ENCODE measurements at places on chromosomes 13 and 19.

GRCh38 chr13:44752164-44752563 is 176.0 kb upstream of the TSC22D1 start:
- DNase-seq = no peak

DNA sequence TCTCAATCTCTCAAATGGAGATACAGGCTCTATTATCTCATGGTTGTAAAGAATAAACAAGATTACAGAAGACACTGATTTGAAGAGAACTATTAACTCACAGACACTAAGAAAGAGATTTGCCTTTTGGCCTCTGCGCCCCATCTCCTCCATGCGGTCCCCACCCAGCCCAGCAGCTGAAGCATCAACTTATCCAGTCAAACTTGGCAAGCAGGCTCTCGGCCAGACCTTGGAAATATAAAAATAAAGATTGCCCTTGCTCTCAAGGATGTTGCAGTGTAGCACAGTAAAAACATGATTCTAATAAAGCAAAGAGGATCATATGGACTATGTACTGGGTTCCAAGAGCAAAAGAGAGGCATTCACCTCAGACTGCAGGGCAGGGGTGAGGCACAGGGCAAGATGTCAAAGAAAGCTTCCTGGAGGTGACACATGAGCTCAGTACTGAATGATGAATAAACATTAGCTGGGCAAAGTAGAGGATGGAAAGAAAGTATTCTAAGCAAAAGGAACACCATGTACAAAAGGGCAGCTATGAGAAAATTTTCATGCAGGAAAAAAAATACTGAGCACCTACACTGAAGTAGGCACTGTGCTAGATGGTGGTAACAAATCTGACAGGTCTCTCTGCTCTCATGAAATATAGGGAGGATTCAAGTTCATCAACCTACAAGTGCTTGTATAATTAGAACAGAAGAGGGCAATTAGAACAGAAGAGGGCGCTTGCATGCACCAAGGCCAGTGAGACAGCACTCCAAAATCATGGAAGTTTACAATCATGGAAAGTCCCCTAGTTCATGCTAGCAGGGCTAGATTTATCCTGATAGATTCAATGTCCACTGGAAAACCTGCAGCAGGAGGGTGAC is 85.0 kb downstream of the SACS start:
- no peak for DNase-seq

- DNase-seq = peak; percentile 86
These were observed 1505.1 kb upstream of the SLC10A2 start for GRCh38 chr13:104571161-104571892.

DNA sequence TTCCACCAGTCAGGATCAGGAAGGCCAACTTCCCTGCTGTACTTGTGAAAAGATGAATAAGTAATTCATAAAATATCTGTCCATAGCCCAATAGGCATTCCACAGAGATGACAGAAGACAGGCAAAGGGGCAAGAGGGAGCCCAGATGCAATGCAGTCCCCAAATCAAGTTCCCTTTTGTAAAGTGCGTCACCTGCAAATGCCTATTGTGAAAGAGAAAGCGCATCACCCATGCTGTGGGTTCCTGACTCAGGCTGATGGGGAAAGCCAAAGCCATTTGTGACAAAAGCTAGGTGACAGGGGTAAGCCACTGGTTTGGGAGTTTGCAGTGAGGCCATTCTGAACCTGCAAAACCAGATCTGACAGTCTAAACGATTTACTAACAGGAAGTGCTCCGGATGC is 157.5 kb upstream of the ZNF536 start:
- no peak for DNase-seq

GRCh38 chr19:16591803-16592556 is 19.8 kb upstream of the SLC35E1 start:
- DNase-seq = no peak

GRCh38 chr13:28568286-28568685 is 73.4 kb upstream of the FLT1 start:
- DNase-seq = peak; percentile 87

DNA sequence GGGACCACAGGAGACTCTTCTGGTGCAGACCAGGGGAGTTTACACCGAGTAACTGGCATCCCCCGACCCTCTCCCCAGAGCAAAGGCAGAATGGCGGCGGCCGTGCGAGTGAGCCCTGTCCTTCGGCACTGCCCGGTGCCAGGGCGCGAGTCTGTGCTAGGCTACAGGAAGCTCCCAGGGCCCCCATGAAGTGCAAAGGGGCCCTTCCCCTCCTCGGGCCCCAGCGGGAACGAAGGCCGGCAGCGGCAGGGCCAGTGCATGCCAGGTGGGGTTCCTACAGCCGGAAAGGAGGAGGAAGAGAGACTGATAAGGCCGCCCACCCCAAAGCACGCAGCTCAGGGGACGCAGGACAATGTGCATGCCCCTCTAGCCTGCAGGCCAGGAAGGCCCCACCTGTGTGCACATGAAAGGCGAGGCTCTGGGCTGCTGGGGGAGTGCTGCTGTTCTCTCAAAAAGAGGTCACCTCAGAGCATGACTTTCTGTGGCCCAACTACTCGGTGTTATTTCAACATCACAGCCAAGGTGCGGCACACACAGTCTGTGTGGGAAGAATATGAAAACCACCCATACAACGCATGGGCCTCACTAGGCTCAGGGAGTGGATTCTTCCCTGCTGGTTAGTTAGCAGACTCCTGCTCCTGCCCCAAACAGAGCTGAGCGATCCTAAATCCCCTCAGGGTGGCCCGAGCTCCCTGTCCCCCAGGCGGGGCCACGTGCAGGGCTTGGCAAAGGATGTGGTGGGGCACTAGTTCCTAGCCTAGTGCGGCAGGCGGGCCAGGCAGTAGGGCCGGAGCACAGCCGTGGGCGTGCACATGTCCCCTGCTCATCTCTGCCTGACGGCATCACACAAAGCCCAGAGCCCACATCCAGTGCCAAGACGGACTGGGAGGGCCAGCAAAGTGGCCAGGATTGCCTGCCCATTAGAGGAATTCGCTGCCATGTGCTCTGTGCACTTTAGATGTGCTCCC is 28.4 kb upstream of the TIMM44 start:
- DNase-seq = no peak

DNA sequence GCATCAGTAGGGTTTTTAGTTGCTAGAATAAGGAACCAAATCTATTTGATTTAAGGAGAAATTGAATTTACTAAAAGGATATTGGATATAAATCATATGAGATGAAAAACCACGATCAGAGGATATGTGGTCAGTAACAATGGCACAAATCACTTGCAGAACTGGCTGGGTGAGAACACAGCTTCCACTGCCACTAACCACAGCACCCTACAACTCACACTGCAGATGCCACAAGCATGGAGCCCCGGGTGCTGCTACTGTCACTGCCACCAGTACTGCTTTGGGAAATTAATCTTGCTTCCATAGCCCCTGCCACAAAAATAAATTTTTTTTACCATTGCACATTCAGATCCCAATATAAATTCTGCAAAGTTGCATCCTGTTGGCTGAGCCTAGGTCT is 40.6 kb upstream of the KLF12 start:
- no peak for DNase-seq

DNA sequence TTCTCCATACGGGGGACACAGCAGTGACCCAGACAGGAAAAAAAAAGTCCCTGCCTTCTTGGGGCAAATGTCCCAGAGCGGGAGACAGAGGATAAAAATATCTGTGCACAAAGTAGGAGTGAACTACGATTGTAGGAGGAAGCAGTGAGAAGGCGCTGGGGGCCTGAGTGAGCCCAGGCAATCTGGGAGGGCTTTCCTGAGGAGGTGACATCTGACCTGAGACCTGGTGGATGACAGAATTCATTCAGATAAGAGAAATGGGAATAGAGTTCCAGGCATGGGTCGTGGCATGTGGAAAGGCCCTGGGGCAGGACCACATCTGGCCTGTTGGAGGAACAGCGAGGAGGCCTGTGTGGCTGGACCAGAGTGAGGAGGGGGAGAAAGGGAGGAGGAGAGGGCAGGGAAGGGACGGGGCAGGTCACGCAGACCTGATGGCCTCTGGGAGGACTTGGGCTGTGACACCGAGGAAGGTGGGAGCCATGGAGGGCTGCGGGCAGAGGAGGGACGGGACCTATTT is 50.2 kb upstream of the NFIC start:
- DNase-seq = no peak

DNA sequence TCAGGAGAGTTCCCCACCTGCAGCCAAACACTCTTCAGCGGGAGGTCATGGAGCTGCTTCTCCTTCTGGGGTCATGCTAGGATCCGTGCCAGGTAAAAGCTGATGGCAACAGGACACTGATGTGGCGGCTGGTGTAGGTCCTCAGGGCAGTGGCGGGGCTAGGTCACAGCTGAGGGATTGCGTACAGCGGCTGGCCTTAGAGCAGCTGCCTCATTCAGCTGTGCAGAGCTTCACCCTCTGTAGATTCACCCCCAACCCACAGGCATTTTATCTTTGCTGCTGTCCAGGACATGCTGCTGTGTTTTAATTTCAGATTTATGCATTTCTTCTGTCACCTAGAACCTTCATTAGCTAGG is 2.3 kb downstream of the MCF2L start:
- no peak for DNase-seq

- peak; percentile 69 for DNase-seq
These were observed 59.3 kb downstream of the PEPD start for GRCh38 chr19:33462112-33462791.

DNA sequence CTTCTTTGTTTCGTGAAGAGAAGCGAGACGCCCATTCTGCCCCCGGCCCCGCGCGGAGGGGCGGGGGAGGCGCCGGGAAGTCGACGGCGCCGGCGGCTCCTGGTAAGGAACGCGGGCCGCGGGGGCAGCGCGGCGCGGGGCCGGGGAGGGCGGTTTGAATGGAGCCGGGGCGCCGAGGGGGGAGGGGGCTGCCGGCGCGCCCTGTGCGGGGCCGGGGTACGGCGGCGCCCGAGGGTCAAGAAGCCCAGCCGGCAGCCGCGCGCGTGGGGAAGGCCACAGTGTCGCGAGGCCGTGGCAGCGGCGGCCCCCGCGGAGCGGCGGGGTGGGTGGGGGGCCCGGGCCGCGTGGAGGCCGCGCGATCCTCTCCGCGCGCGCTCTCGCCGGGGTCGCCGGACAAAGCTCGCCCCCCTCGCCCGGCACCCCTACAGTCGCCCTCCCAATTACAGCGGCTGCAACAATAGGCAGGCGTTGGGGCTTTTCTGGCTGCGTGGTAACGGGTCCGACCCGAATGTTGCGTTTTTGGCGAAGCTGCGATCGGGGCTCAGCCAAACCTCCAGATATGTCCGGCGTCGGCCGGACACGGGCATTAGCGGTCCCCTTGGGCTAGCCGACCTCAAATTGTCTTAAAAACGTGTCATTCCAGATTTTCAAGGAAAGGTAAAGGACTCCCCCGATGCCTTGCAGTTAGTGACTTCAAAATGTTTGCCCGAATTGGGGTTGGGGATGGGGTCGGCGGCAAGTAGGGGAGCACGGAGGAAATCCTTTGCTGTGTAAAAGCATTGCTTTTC is 437 bp downstream of the SMARCA4 start:
- DNase-seq = no peak

DNA sequence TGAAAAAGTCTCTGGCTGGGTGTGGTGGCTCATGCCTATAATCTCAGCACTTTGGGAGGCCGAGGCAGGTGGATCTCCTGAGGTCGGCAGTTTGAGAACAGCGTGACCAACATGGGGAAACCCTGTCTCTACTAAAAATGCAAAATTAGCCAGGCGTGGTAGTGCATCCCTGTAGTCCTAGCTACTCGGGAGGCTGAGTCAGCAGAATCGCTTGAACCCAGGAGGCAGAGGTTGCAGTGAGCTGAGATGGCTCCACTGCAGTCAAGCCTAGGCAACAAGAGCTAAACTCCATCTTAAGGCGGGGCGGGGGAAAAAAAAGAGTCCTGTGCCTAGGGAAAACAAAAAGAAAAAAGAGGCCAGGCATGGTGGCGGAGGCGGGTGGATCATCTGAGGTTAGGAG is 2.2 kb downstream of the ZNF43 start:
- DNase-seq = no peak

- peak; percentile 31 for DNase-seq
These were observed 22.2 kb downstream of the GPR42 start for GRCh38 chr19:35392742-35393715.

DNA sequence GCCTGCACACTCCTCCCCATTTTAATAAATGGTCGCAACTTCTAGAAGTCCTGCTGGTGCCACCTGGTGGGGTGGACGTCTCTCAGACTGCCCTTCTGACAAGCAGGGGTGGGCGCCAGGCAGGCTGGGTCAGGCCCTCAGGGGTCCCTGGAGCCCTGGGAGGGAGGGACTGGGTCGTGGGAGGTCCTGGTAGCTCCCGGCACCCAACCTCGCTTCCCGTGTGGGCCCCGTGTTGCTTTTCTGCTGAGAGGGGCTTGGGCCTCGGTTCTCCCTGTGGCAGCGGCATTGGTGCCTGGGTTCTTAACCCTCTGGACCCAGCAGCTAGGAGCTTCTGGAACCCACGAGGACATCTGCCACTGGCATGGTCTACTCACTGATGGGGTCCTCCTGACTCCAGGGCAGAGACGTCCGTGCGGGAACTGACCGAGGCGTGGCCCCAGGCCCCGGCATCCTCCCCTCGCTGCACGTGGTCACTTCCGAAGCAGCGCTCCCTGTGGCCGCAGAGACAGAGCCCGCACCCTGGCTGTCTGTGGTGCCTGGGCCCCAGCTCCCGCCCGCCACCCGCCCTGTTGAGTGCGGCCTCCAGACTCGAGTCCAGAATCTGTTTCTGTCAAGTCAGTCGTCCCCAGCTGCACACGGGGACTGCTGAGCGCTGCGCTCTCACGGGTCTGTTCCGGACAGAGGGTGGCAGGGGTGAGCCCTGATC is 6.0 kb upstream of the TMPRSS9 start:
- no peak for DNase-seq

DNA sequence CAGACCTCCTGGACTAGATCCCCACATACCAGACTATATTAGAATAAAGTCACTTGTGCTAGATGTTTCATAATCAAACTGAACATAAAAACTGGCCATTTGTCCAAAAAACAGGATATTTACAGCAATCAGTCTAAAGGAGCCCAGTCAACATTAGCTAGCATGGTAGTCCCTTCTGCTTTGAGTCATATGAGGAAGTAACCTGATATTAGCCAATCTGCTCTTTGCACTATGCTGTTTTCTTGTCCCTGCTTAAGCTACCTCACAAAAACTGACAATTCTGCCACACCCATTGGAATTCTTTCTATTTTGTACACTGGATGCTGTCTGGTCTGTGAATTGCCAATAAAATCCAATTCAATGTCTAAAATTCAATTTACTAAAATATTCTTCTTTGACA is 1824.2 kb downstream of the OLFM4 start:
- no peak for DNase-seq

GRCh38 chr13:99991828-99992775 is 10.5 kb downstream of the ZIC2 start:
- DNase-seq = peak; percentile 70

- no peak for DNase-seq
These were observed 105.6 kb downstream of the SPRY2 start for GRCh38 chr13:80235166-80235966.

GRCh38 chr13:109719962-109720646 is 66.3 kb downstream of the IRS2 start:
- no peak for DNase-seq

Measured in lower leg skin (tissue), 4 donors.